ENCODE measurements at places on chromosomes 1 and 21. TPM values are rescaled to one million over a fixed set of nuclear protein-coding genes. Genes with fewer than 3 reads are reported as not detected.

DNA sequence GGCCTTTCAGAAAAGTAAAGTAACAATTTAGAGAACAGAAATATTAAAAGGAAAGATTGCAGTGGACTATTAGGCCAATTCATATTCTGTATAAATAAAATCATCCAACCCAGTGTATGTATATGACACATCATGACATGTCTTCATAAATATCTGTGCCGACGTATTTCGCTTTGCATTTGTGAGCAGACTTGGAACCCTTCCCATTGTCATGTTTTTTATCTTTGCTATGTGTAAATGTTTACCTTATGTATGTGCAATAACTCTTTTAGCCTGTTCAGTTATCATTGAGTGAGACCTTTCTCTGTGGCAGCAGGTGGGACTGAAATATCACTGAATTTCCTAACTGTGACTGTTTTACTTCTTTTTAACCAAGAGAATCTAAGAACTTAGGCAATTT is 58.0 kb upstream of the FAM3B start:
- H3K4me3 ChIP-seq: no peak overlapping the region
- H3K27me3 ChIP-seq: no peaks in the 10 kb centered on the region
- H3K27ac ChIP-seq: no peak overlapping the region
- no peak for DNase-seq
- peaks cover 9% of the 10 kb centered on the region for H3K36me3 ChIP-seq

DNA sequence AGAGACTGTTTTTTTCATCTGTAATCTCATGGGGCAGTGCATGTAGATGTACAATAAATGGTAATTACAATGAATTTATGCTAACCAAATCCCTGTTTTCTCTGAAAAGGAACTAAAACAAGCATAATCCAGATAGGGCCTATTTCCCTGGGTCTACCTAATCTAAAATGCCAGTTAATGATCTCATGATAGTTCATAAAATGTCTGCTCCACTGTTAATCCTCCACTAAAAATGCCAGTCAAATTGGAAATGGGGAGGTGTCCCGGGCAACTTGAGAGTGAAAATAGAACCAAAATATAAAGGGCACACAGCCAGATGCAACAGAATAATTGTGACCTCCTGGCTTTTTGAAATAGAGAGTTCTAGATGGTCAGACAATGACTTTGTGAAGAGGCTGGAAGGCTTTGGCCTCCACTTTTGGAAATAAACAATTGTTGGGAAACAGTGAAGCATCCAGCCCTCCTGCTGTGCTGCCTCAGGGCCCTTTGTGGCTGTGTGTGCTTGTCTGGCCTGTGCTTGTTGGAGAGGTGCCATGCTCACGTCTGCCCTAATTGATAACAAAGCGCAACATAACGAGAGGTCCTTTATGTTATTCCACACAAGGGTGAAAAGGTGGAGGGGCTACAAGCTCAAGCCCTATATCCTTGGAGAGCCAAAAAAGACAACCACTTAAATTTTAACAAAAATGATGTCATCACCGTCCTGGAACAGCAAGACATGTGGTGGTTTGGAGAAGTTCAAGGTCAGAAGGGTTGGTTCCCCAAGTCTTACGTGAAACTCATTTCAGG is 97.7 kb downstream of the ATP5PO start:
- no peak overlapping the region for H3K4me3 ChIP-seq
- H3K4me1 ChIP-seq: no peaks in the 10 kb centered on the region
- DNase-seq: no peak
- H3K36me3 ChIP-seq: peaks cover 8% of the 10 kb centered on the region
- H3K27ac ChIP-seq: no peak overlapping the region

DNA sequence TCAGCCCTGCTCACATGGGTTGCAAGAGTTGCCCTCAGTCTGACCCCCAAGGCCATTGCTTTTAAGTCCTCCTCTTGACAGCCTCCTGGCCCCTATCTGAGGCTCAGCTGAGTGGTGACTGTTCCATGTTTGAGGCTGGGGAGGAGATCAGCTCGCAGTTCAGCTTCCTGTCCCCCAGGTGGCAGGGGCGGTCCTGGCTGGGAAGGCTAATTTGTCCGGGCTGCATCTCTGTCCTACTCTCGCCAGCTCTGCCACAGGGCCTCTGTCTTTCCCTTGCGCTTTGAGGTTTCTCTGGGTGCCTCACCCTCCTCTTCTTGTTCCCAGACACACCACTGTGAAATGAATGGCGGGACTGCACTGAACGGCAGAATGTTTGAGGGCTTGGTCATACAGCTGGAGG is 157.3 kb downstream of the KCNJ6 start:
- no peaks in the 10 kb centered on the region for H3K4me1 ChIP-seq
- H3K4me3 ChIP-seq: no peak overlapping the region
- H3K27me3 ChIP-seq: no peaks in the 10 kb centered on the region
- H3K27ac ChIP-seq: no peak overlapping the region
- no peaks in the 10 kb centered on the region for H3K36me3 ChIP-seq
- no peak for DNase-seq

- H3K27me3 ChIP-seq: no peaks in the 10 kb centered on the region
- H3K36me3 ChIP-seq: no peaks in the 10 kb centered on the region
- no peak overlapping the region for H3K4me3 ChIP-seq
- H3K27ac ChIP-seq: no peak overlapping the region
- H3K4me1 ChIP-seq: peaks cover 15% of the 10 kb centered on the region
- DNase-seq: peak; percentile 72
Observed at GRCh38 chr1:67948151-67949080, 102.0 kb downstream of the DIRAS3 start.

DNA sequence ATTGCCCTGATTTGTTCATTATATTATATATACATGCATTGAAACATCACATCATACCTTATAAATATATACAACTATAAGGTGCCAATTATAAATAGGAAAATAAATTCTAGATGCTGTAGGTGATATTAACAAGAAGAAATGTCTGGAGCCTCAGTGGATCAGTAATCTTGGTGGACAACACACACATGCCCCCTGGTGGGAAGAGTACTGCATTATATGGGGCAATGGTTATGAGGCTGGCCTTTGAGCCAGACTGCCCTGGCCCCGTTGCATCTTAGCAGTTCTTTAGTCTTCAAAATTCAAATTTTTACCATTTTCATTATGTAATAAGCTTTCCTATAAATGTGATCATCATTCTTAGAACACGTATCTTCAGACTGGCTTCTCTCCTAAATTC is 335.0 kb upstream of the GREM2 start:
- DNase-seq: peak; percentile 14
- H3K4me3 ChIP-seq: no peak overlapping the region
- no peaks in the 10 kb centered on the region for H3K36me3 ChIP-seq
- H3K27me3 ChIP-seq: no peaks in the 10 kb centered on the region

DNA sequence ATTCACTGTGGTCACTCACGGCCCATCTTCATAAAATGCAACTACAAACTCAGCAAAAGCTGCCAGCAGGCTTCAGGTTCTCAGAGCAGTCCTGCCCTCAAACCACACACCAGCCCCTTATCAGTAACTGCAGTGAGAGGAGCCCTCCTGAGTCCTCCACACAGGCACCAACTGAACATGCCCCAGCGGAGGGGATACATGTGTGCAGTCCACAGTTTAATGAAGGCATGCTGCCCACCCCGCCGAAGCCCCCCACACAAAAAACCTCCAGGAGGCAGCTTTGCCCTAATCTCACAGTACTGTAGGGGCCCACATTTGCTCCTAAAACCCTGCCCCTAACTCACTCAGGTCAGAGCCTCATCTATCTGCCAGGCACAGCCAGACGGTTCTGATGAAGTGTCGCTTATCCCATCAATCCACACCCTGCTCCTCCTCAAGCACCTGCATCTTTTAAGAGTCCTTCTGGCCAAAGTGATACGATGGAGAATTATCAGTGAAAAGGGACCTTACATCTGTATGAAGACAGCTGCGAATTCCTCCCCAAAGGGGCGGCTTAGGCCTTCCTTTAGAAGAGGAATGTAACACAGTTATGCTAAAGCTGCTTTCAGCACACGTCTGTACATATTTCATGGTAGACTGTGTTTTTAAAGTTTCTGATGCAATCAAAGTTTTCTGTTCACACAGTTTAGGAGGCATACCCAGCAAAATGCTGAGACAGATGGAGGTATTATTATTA is 3.5 kb downstream of the ABCB10 start:
- H3K27ac ChIP-seq: no peak overlapping the region
- peaks cover 17% of the 10 kb centered on the region for H3K4me1 ChIP-seq
- no peak overlapping the region for H3K4me3 ChIP-seq
- no peak for DNase-seq

- no peak overlapping the region for H3K4me3 ChIP-seq
- H3K27ac ChIP-seq: no peak overlapping the region
- H3K36me3 ChIP-seq: no peaks in the 10 kb centered on the region
- peaks cover 9% of the 10 kb centered on the region for H3K4me1 ChIP-seq
- DNase-seq: no peak
Observed at GRCh38 chr1:162019006-162019405, 4.7 kb downstream of the OLFML2B start.

- no peaks in the 10 kb centered on the region for H3K4me1 ChIP-seq
- no peaks in the 10 kb centered on the region for H3K36me3 ChIP-seq
- H3K27ac ChIP-seq: no peak overlapping the region
- DNase-seq: peak; percentile 94
- peaks cover 3% of the 10 kb centered on the region for H3K27me3 ChIP-seq
Observed at GRCh38 chr1:32972814-32973428, 8.3 kb upstream of the RNF19B start.

- H3K27me3 ChIP-seq: no peaks in the 10 kb centered on the region
- no peak overlapping the region for H3K4me3 ChIP-seq
- H3K36me3 ChIP-seq: no peaks in the 10 kb centered on the region
Observed at GRCh38 chr1:50615036-50615750, 191.9 kb upstream of the DMRTA2 start.

- peak overlapping the region; percentile 94 for H3K4me3 ChIP-seq
- H3K4me1 ChIP-seq: no peaks in the 10 kb centered on the region
- H3K36me3 ChIP-seq: no peaks in the 10 kb centered on the region
- H3K27me3 ChIP-seq: no peaks in the 10 kb centered on the region
- H3K27ac ChIP-seq: no peak overlapping the region
Observed at GRCh38 chr1:178543290-178543607, 30.3 kb downstream of the TEX35 start.

DNA sequence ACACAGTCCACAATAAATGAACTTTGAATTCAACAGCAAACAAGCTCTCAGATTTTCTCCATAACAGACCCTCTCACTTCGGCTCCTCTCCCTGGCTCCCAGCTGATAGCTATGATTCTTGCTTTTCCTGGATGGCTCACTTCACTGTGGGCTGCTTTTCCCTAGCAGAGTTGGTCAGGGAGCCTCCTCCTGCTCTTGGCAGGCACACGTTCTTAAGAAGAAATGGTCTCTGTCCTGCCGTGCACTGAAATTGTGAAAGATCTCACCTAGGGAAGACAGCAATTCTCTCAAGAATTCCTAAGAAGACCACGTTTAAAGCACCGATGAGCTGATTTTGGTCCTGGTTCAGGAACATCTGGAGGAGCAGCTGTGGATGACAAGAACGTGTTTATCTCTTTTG is 148.5 kb upstream of the KCNK2 start:
- H3K27ac ChIP-seq: no peak overlapping the region
- DNase-seq: no peak
- no peaks in the 10 kb centered on the region for H3K4me1 ChIP-seq
- no peak overlapping the region for H3K4me3 ChIP-seq
- H3K36me3 ChIP-seq: no peaks in the 10 kb centered on the region

DNA sequence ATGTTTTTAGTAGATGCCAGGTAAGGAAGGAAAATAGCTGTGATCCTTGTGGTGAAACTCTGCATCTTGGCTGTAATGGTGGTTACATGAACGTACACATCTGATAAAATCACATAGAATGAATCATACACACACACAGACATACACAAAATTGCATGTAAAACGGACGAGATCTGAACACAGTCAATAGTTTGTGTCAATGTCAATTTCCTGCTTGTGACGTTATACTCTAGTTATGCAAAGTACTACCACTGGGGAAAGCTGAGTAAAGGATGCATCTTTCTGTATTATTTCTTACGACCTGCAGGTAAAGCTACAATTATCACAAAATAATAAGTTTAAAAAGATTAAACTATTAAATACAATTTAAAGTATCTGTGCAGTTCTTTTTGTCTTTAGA is 493.7 kb upstream of the ZP4 start:
- H3K36me3 ChIP-seq: no peaks in the 10 kb centered on the region
- no peaks in the 10 kb centered on the region for H3K27me3 ChIP-seq
- no peaks in the 10 kb centered on the region for H3K4me1 ChIP-seq
- H3K27ac ChIP-seq: no peak overlapping the region
- no peak overlapping the region for H3K4me3 ChIP-seq
- no peak for DNase-seq

DNA sequence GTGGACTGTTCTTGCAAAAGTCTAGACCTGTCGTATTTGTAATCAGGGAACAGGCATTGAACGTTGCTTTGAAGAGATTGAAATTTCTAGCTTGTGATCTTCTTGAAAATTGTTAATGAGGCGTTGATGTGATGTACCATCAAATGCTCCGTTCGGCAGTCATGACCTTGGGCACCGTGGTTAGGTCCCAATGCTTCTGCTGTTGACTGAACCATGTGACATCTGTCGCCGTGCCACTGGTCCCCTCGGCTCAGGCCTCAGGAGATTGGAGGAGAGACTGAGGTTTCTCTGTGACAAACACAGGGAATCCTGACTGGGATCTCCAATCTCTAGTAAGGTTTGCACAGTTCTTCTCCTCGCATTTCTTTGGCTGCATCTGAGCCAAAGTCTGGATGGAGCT is 18.1 kb upstream of the KCNAB2 start:
- H3K36me3 ChIP-seq: no peaks in the 10 kb centered on the region
- peaks cover 2% of the 10 kb centered on the region for H3K4me1 ChIP-seq
- H3K27ac ChIP-seq: no peak overlapping the region
- no peaks in the 10 kb centered on the region for H3K27me3 ChIP-seq

DNA sequence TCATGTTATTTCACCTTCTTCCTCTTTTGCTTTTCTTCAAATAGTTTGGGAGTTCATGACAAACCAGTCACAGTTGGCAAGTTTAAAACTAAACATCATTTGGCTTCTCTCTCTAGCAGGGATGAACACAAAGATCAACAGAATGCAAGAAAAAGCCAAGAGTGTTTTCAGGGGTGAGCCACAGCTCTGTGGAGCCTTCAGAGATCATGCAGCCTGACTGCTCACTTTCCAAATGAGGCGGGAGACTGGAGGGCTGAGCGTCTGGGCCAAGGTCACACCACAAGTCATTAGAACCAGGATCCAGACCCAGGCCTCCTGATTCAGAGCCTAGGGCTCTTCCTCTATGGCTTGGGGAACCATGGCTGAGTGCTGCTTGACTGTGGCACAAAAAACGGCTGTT is 2.7 kb downstream of the DPT start:
- no peaks in the 10 kb centered on the region for H3K27me3 ChIP-seq
- H3K4me1 ChIP-seq: no peaks in the 10 kb centered on the region
- H3K4me3 ChIP-seq: no peak overlapping the region
- DNase-seq: no peak

FCRL1 gene
- total RNA-seq: 5.7 TPM

PTPN14 gene
- total RNA-seq: 87.2 TPM

CYP2J2 gene
- total RNA-seq: 1.0 TPM

PKP1 gene
- 0.63 TPM for total RNA-seq
